Fibroblast of skin of right quadriceps (primary cell): ENCODE measurements at places on chromosomes 2 and 18.
A peak's percentile ranks its signal among the peaks of the same experiment; 100 is the strongest.

DNA sequence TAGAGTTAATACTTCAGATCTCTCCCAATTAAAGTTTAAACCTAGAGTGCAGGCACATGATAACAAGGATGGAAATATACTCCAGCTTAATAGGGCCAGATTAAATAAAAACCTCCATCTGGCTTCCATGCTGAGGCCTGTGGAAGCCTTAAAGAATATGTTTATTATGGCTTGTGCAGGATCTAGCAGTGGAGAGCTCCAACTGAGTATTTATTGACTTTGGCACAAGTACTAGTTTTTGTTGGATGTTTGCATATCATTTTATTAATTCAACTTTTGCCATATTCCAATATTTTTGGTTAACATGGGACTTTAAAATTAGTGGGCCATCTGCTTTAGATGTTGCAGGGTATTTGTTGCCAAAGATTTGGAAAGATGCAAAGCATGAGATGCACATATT is 860.4 kb upstream of the SOX11 start:
- no peak for DNase-seq

DNA sequence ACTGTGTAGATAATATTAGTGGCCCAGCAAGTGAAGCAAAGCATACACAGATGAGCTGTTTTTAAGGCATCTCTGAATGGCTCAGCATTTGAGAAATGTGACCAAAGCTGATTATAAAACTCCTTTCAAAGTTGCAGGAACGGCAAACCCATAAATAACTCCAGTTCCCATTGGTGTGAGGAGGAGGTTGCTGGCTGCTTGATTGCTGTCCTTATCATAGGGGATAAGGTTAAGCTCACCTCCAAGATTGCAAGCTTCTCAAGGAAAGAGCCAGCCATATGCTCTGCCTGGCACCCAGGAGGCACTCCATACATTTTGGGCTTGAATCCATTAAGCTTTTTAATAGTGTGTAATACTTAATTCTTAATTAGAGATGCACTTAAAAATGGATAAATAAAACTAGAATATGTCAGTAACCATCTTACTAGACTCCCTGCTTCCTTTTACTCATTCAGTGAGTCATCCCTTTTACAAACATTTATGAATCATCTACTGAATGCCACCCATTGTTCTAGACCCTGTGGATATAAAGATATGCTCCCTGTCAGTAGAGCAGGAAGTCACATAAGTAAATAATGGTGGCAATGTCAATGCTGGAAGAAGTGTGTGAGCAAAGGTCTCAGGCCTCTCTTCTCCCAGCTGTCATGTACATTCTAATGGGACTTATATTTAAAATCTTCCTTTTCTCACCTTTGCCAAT is 99.3 kb downstream of the SPATS2L start:
- peak; percentile 89 for DNase-seq

DNA sequence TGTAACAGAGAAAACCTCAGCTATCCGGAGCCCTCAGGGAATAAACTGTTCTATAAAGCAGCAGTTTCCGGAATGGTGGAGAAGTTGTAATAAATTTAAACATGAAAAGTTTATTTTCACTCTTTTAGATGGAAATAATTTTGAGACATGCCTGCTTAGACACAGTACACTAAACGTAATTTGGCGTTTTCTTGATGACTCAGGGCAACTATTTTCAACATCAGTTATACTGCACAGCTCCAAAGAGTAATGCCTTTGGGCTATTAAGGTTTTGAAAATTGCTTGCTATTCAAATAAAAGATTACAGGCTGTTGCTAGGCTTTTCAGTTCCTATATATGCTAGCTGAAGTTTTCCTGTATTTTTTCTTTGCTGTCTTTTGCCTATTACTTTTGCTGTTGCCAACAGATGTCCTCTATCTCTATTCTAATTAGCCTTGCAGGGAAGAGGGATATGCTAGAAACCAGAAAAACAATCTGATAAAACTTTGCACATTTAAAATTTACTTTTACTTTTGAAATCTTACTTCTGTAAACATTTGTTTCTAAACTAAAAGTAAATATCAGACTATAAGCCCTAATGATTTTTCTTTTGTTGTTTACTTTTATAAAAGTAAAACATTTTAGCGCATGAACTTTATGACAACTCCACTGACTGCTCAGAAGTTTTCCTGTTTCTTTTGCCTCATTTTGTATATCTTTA is 113.4 kb upstream of the WDSUB1 start:
- DNase-seq: no peak

GRCh38 chr2:53755121-53755520 is 12.5 kb upstream of the CHAC2 start:
- no peak for DNase-seq

DNA sequence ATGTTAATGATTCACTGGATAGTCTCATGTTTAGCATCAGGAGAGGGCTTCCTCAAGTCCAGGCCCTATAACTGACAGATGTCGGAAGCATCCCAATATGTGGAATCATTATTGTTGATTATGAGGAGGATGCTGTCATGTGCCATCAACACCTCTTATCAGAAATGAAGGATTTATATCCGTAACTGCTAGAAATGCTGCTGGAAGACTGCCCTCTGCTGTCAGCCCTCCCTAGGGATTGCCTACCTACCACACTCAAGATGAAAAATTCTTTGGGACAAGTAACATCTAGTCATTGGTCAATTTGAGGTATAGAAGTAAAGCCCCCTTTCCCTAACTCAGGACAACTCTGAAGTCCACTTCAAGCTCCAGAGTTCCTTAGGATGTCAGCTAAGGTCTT is 1166.5 kb upstream of the NXPH2 start:
- DNase-seq: no peak

- peak; percentile 34 for DNase-seq
These were observed 44.0 kb downstream of the PDCL3 start for GRCh38 chr2:100606726-100607343.

- DNase-seq: no peak
These were observed 647.6 kb downstream of the CPS1 start for GRCh38 chr2:211203986-211204385.

DNA sequence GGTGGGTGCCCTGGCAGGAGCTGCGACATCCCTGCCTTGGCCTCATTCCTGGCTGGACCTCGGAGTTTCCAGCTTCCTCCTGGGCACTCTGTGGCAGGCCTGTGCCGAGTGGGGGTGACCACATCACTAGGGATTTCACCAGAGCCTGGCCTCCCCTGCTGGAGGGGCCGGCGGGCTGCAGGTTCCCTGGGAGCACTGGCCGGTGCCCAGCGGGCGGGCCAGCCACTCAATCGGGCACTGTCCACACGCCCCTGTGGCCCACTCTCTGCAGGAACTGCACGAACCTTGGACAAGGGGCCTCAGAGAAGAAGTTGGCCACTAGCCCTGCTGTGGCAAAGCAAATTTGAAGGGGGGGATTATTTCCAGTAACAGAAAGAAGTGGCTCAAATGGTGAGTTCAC is 110.7 kb upstream of the APCDD1 start:
- DNase-seq: no peak

DNA sequence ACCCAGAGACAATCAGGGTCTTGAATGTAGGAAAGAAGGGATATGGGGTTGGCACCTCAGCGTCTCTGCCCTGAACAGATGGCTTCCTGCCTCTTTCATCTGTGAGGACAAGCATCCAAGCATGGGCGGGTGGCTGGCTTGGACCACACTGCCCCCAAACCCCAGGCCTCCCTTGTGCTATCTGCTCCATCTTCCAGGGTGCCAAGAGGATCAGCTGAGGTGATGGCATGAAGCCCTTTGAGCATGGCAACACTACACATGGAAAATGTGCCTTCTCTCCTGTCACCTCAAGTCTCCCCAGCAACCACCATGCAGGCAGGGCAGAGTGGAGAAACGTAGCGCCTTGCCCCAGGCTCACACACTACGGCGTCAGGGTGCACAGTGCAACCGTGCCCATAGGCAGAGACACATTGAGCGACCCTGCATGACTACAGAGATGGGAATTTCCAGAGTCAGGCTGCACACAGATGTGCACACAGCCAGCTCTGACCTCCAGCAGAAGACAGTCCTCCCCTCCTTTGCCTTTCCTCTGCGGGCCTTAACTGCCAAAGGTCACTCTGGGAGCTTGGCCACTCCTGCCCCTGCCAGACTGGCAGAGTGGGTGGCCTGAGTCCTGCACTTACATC is 1.5 kb downstream of the KCNIP3 start:
- DNase-seq: no peak

DNA sequence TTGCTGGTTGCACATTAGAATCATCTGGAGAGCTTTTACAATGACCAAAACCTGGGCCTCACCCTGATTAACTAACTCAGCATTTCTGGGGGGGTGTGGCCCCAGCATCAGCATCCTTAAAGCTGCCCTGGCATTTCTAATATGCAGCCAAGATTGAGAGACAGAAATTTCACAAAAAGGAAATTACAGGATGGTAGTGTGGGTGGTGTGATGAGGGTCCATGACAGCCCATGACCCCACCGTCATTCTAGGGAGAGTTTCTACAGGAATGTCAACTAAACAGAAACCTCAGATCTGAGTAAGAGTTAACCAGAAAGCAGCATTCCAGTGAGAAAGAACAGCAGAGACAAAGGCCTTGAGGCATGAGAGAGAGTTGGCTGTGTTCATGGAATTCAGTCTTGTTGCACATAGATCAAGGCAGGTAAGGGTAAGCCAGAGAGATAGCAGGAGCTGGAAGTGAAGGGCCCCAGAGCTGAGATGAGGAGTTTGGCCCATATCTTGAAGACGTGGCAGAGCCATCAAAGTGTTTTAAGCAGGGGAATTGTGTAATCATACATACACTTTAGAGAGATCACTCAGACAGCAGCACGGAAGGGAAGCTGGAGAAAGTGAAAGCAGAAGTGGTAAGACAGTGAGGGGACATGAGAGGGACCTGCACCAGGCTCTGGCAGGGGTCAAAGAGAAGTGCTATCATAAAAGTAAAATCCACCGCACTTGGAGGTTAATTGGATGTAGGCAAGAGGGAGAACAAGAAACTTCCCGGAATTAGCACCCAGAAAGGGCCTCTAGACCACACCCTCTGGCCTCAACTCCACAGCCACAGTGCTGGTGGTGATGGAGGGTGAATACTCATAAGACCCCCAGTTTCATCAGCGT is 7.8 kb upstream of the TRABD2A start:
- peak; percentile 69 for DNase-seq

DNA sequence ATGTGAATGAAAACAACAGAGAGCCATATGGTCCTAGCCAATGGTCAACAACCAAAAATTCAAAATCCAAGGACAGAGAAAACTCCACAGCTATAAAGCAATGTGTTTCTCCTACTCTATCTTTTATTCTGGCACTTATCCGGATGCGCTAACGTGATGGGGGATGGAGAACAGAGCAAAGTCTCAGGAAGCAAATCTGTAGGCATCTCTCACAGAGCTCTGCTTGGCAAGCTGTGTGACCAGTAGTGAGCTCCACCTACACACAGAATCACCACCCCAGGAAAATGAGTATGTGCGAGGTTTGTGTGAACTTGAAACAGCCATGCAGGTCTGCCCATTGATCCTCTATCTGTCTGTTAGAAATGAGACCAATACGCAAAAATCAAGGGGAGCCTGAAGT is 584.3 kb downstream of the BCL11A start:
- DNase-seq: no peak

GRCh38 chr2:225429717-225430116 is 30.2 kb downstream of the NYAP2 start:
- peak; percentile 4 for DNase-seq

DNA sequence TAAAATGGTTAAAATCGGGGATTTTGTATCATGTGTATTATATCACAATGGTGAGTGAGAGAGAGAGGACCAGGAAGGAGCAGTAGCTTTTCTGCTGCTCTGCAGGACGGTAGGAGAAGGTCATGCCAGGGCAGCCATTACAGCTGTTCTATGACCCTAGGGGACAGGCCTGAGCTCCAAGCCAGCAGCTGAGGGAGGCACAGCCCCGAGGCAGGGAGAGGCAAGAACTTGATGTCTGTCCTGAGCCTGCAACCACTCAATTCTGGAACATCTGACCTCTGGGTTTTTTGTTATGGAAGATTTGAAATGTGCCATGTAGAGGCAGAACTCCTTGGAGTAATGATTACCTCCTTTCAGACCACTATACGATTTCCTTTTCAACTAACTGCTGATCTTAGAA is 135.8 kb upstream of the SH3BP4 start:
- no peak for DNase-seq

DNA sequence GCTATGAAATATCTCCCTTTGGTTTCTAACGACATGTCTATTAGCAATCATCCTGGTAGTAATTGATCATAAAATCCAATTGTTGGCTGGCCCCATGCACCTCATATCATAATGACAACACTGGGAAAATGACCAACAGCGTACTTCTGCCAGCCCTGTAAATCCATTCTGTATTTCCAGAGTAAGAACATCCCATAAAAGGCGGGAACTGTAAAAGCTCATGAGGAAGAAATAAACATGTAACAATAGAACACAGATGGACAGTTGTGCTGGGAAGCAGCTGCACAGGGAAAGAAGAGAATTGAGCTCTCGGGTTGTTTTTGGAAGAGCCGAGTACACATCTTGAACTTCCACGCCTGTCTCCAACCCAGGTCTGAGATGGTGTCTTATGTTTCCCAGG is 218.7 kb downstream of the CMPK2 start:
- no peak for DNase-seq

GRCh38 chr2:233882353-233882752 is 14.2 kb upstream of the MSL3B start:
- no peak for DNase-seq

- no peak for DNase-seq
These were observed 151.6 kb upstream of the HDAC4 start for GRCh38 chr2:239552213-239552926.

GRCh38 chr2:177275743-177276055 is 11.2 kb upstream of the NFE2L2 start:
- DNase-seq: no peak

DNA sequence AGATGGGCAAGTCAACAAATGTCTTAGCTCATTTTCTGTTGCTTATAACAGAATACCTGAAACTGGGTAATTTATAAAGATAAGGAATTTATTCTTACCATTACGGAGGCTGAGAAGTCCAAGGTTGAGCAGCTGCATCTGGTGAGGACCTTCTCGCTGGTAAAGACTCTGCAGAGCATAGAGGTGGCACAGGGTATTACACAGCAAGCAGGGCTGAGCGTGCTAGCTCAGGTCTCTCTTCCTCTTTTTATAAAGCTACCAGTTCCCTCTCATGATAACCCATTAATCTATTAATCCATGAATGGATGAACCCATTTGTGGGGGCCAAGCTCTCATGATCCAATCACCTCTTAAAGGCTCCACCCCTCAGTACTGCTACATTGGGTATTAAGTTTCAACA is 109.1 kb downstream of the CDK15 start:
- DNase-seq: no peak

- DNase-seq: no peak
These were observed 35.3 kb downstream of the MEIS1 start for GRCh38 chr2:66470199-66470598.

GRCh38 chr18:10089881-10090280 is 176.1 kb downstream of the VAPA start:
- DNase-seq: no peak

- DNase-seq: no peak
These were observed 17.8 kb downstream of the DTYMK start for GRCh38 chr2:241668839-241669238.
